ENCODE measurements at places on chromosomes 7 and 10.

- no peak overlapping the region for H3K27ac ChIP-seq
- H3K4me1 ChIP-seq = no peaks in the 10 kb centered on the region
- H3K27me3 ChIP-seq = no peaks in the 10 kb centered on the region
- no peak for DNase-seq
- H3K36me3 ChIP-seq = no peaks in the 10 kb centered on the region
Observed at GRCh38 chr10:104440221-104440620, 86.6 kb downstream of the CFAP58 start.

DNA sequence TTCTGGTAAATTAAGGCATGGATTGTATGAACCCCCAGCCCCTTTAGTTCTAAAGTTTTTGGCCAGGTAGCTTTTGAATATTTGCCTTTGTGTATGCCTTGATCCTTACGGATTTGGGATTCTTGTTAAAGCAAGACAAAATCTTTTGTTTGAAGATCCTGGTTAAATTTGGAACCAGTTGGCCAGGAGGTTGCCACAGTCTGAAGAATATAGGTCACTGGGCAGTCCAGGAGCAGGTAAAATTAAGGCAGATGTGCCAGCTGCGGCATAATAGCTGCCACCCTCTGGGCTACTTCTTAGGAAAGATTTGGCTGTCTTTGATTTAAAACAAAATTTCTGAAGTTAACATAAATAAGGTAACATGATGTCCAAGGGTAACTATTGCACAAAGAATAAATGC is 192.3 kb downstream of the SUGCT start:
- DNase-seq = no peak
- no peaks in the 10 kb centered on the region for H3K36me3 ChIP-seq
- no peak overlapping the region for H3K4me3 ChIP-seq
- no peaks in the 10 kb centered on the region for H3K27me3 ChIP-seq
- H3K27ac ChIP-seq = no peak overlapping the region

DNA sequence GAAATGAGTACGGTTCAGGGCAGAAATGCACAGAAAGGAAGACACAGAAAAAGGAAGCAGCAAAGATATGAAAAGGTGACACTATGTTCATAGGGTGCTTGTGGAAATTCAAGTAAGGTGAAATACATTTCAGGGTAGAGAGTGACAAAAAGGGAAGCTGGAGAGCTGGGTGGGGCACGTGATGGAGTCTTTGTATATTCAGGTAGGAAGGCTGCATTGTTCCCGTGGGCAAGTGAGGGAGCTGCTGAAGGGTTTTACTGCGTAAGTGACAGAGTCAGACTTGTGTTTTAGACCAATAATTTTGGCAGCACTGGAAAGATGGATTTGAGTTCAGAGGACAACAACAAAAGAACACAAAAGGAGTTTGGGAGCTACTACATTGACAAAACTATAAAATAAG is 35.3 kb upstream of the ANK3 start:
- peaks cover 3% of the 10 kb centered on the region for H3K4me1 ChIP-seq
- no peaks in the 10 kb centered on the region for H3K36me3 ChIP-seq
- no peak overlapping the region for H3K4me3 ChIP-seq
- no peaks in the 10 kb centered on the region for H3K27me3 ChIP-seq

DNA sequence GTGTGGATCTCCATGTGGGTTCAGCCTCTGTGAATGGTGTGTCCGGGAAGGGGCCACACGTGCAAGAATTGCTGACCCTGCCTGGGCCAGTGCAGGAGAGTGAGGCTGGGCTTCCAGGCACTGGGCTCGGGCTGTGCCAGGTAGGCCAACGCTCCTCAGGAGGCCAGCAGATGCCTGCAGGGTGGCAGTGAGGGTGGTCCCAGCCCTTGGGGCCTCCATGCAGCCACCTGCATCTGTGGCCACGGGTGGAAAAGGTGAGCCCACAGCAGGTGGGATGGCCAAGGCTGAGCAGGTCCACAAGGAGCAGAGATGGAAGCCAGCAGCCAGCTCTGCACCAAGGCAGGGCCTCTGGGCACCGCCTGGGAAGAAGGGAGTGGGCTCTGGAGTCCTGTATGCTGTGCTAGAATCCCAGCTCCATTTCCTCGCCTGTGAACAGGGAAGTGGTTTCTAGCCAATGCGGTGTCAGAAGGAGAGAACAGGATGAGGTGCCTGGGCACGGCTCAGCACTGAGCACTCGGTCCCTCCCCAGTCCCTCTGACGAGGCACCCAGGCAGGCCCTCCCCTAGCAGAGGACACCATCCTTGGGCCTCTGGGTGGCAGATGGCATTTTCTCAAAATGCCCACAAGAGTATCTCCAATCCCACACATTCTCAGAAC is 31.1 kb upstream of the RET start:
- no peaks in the 10 kb centered on the region for H3K36me3 ChIP-seq
- no peak for DNase-seq
